Stimulated activated naive CD4-positive, alpha-beta T cell (primary cell): ENCODE measurements at places on chromosomes 1 and 21.

DNA sequence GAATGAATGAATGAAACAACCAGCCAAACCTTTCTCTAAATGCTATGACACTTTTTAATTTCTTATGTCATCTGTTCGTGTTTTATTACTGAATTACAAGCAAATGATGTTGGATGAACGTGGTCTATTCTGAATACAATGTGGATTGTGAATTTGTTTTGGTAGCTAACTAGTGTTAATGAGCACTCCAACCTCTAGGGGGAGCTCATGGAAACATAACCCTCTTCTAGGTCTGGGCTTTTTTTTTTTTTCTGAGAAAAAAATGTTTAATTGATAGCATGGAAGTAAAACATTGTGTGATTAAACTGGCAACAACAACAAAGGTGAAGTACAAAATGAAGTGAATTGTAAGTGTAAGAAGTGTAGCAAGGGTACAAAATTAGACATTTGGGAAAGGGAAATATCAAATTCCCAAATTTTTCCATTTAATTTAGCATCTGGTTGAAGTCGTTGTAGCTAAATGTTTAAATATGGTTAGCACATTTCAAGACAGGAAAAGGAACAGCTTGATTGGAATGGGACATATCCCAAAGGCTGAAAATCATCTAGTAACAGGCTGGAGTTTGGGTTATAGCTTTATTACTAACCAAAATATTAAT, 42.6 kb upstream of the PTGS2 start:
- no peak for DNase-seq

DNA sequence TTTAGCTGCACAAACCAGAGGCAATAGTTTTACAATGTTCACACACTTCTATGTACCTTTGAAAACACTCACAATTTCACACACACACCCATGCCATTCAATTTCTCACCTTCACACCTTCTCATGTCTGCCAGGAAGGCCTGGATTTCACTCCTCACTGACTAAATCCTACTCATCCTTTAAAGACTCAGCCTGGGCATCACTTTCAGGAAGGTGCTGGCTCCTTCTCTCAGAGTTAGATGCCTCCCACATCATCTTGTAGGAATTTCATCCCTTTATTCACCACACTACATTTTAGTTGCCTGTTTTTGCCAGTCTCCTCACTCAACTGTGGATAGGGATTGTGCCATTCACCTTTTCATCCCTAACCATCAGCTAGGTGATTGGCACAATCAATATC, 2.3 kb downstream of the IL20 start:
- DNase-seq, result no peak

- no peak for DNase-seq
Observed at GRCh38 chr1:22972760-22973159, at the start of gene LACTBL1. Gene LACTBL1 (minus strand): TSS chr1:22972866. CDS start chr1:22972316, 550 bp downstream.

- no peak for DNase-seq
Observed at GRCh38 chr1:211876851-211877590, 46.5 kb upstream of the LPGAT1 start.

DNA sequence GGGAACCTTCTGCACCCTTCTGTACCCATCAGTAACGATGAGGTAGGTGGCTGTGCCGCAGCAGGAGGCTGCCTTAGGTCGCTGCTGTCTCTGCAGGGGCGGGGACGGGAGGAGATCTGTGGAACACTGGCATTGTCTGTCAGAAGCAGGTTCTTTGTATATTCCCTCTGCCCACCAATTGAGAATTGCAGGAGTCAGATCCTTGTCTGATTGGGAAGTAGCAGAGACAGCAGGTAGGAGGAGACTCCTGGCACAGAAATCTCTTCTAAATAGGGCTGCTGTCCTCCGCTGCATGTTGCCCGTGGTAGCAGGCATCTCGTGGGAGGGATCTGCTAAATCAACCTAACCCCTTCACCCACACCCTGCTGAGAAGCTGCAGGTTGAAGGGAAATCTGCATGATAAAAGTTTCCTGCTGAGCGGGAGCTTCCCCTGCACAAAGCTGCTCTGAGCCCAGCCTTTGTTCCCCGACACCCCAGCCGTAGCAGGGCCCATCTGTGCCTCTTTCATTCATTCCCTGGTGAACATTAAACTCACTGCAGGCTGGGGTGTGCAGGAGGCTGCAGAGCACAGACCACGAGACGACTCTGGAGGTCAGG, 15.9 kb downstream of the SARS1 start:
- DNase-seq, result no peak

GRCh38 chr1:1777583-1777899, 729 bp downstream of the NADK start:
- DNase-seq, result no peak
